ENCODE measurements at places on chromosomes 16 and 17.

DNA sequence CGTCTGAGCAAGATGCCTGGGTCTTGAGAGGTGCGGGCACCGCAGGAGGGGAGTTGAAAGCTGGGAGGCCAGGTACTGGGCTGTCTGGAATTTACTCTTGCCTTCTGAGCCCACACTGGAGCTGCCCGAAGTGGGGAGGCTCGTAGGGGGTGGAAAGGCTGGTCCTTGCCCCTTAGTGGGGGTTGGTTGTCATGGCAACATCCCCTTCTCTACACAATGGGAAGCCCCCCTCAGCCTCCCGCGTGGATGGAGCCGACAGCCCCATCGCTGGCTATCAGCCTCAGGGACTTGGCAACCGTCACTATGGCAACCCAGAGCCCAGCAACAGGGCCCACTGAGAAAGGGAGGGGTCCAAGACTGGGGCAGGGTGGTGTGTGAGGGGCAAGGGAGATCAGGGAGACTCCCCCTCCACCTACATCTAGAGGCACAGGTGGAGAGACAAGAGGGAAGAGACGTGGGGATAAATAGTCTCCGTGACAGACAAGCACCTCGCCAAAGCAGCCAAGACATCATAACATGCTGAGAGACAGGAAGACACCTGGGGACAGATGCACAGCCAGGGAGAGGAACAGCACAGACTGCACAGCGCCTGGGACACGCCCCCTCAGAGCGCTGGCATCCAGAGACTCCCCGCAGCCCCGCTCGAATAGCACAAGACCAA is 5.3 kb upstream of the DNAH2 start:
- no peak for DNase-seq

- DNase-seq = no peak
These were observed 727.4 kb upstream of the CA10 start for GRCh38 chr17:52885882-52886281.

DNA sequence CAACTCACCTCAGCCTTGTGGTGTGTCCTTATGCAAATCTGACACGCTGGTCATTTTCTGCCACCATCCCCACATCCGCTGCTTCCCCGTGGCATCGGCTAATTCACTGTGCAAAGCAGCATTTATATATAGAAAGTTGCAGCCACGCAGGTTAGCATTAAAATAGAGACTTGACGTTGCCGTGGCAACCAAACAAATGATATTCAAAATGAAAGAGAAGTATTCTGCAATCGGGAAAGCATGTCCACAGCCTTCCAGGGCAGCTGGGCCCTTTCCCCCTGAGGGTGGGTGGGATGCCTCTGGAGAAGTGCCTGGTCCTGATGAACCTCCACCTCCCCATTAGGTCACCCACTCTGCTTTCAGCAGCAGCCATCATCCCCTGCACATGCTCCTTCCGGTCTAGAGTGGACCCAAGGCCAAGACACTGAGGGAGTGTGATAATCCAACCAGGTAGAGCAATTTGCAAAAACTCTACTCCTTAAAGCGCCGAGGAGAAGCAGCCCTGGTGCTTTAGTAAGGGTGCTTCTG is 138.7 kb downstream of the GAS7 start:
- DNase-seq = no peak

GRCh38 chr16:2205967-2206313 is 686 bp downstream of the MLST8 start:
- DNase-seq = no peak

DNA sequence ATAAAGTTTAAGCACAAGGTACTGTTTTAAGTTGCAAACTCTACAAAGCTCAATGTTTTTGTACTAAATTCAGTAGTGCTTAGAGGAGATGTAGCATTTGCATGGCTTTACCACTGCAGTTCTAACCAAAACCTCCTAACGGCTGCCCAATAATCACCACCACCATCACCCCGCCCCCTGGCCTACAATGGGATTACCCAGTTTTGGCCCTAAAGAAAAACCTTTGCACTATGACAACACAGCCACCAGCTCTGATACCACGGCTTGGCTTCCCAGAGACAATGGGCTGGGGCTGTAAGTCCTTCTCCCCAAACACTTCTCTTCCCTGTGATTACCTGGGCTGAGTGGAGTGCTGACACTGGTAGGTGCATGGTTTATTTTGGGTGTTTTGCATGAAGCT is 58.4 kb upstream of the MTMR4 start:
- DNase-seq = no peak

GRCh38 chr17:78878871-78879527 is 24.0 kb downstream of the CEP295NL start:
- DNase-seq = no peak

- DNase-seq = no peak
These were observed 72.2 kb upstream of the GNAO1 start for GRCh38 chr16:56119133-56119532.

DNA sequence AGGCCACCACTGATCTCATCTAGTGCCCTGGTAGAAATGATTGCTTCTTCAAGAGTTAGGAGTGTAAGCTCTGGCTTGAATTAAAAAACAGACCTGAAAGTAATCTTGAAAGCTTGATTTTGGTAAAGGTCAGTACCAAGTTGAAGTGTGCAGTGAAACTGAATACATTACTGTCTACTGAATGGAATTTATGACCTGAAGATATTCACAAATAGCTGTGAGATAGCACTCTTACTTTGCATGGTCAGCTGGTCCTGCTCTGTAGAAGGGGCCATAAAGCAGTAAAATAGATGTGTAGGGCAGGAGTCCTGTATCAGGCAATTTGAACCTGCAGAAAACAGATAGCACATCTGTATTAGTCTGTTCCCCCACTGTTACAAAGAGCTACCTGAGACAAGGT is 78.6 kb downstream of the MYH13 start:
- DNase-seq = no peak

DNA sequence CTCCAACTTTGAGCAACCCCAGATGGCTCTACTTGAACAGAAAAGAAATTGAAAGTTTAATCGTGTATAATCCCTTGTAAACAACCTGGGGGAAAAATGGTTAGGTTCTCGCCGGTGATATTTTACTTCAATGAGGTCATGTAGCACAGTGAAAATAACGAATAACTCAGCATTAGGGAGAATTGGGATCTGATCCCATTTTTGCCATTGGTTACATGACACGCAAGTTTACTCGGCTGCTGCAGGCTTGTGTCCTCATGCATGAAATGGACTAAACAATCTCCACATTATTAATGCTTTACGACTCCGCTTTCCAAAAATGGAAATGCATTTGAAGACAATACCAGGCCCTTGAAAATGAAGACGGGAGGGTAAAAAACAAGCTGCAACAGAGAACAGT is 45.5 kb upstream of the LRRC37A3 start:
- DNase-seq = no peak

- no peak for DNase-seq
These were observed 9.3 kb downstream of the NQO1 start for GRCh38 chr16:69717066-69717465.

Data from NCI-H2081 treated with DMSO at 0.1 percent for 48 hours (cell line).